ENCODE measurements at places on chromosomes 2 and 18.

DNA sequence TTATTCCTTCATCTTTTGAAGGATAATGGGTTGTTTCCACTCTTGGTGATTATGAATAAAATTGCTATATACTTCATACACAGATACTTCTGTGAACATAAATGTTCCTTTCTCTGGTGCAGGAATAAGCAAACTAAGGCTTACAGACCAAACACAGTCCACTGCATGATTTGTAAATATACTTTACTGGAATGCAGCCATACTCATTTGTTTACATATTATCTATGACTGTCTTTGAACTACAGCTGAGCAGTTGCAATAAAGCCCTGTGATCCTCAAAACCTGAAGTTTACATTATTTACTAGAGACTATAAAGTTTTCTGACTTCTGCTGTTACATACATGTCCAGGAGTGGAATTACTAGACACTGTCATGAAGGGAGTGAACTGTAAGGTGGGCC, 381.0 kb upstream of the CNTNAP5 start:
- no peak for DNase-seq

- DNase-seq = no peak
These were observed 273.4 kb upstream of the SIX2 start for GRCh38 chr2:45282646-45283045.

- DNase-seq = no peak
These were observed 3.7 kb downstream of the ANKRD53 start for GRCh38 chr2:70981866-70982810.

DNA sequence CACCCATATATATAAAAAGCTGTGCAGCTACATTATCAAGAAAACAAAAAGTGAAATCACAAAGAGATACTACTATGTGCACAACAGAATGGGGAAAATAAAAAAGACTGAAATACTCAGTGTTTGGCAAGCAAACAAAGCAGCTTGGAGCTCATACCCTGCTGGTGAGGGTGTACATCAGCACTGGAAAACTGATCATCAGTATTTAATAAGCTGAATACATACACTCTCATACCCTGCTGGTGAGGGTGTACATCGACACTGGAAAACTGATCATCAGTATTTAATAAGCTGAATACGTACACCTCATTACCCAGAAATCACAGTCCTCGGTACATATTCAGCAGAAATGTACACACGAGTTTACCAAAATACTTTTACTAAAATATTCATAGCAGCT, 220.8 kb downstream of the SPP2 start:
- DNase-seq = no peak

GRCh38 chr2:118121986-118122524, 33.8 kb downstream of the INSIG2 start:
- no peak for DNase-seq

DNA sequence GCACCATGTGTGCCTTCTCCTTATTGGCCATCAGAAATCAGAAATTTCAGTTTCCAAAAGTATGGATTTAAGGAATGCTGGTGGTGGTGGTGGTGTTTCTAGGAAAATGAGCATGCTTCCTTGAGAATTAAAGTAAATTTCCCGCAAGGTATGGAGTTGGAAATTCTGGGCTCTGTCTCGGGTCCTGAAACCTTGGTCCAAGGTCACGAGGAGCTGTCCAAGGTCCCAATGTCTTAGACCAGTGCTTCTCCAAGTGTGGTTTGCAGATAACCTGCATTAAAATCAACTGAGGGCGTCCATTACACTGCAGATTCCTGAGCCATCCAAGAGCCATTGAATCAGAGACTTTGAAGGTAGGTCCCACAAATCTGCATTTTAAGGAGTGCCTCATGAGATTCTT, 210.9 kb upstream of the PKDCC start:
- DNase-seq = no peak

GRCh38 chr2:141848191-141848590, 282.6 kb downstream of the LRP1B start:
- no peak for DNase-seq

- no peak for DNase-seq
These were observed 22.9 kb downstream of the EPAS1 start for GRCh38 chr2:46320141-46320567.

- DNase-seq = no peak
These were observed 191.3 kb downstream of the AGAP1 start for GRCh38 chr2:235685024-235685721.

DNA sequence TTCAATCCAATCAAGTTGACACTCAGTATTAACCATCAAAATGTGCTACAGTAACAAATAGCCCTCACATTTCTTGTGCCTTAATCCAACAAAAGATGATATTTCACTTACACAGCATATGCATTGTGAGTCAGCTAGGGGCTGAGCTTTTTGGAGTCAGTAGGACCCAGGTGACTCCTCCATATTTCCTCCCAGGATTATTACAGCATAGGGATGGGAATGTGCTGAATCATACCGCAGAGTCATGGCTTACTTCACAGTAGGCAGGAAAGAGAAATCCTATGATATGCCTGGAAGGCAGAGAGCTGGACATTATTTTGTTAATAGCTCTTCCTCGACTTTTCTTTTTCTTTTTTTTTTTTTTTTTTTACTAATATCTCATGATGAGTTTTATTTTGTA, 153.3 kb downstream of the TMEM182 start:
- no peak for DNase-seq

DNA sequence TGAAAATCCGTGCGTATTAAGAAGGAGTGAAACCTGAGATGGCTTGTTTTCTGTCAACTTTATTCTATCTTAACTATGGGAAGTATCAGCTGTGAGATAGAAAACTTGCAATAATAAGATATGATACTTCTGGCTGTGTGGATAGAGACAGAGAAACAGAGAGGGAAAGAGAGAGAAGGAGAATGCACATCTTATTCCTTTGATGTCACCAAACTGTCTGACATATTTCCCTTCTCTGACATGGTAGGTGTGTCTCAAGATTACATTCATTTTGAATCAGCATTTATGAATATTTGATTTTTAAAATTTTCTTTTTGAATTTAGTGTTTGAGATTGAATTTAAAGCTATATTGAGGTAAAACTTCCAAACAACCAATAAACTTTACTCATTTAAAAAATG, 69.4 kb downstream of the CDC42EP3 start:
- no peak for DNase-seq

DNA sequence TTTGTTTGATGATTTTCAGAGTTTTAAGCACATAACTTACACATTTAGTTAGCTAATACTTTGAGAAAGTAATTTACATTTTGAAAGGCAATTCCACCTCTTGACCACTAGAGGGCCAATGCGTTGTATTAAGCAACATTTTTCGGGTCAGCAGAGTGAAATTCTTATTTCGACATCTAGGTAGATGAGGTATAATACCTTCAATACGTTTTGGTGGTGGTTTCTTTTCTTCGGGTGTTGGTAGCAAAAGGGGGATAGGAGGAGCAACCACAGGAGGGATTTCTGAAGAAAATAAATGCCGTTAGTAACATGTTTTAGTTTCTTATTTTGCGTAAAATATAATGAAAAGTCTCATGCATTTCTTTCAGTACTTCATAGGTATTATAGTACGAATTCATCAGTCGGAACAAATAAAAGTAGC, 106.3 kb downstream of the TTN start:
- DNase-seq = no peak

- no peak for DNase-seq
These were observed 12.3 kb downstream of the AQP12B start for GRCh38 chr2:240670402-240670801.

- no peak for DNase-seq
These were observed 8.4 kb upstream of the PER2 start for GRCh38 chr2:238296638-238297457.

DNA sequence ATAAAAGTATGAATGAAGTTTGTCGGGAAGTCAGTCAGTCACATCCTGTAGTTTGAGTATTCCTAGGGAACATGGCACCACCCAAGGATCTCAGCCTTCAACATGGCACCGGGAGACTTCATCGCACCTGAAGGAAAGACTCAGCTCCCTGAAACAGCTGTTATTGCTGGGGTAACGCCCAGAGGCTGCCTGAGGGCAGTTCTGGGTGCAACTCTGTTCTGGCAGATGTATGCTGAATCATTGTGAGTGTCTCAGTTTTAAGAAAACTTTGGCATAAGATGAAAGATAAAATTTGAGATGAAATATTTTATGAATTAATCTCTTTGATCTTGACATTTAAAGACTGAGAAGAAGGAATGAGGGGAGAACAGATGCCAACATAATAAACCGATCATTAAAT, 49.9 kb upstream of the SERPINB2 start:
- DNase-seq = no peak

DNA sequence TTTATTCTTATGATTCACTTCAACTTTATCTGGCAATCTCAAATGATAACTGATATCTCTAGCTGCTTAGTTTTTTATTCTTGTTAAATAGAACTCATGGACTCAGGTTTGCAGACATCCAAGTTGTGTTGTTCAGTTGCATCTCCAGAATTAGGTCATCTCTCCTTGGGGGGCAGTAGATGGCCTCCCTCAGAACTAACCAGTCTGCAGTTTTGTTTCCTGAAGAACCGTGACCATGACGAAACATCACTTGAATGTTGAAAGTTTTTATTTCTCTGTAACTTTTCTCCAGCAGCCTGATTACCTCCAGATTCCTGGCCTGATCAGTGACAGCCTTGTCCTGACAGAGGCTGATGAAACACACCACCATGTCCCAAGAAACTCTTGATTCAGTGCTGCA, 321.5 kb downstream of the GALNT13 start:
- DNase-seq = no peak

- DNase-seq = no peak
These were observed 53.6 kb downstream of the HK2 start for GRCh38 chr2:74887445-74887951.

DNA sequence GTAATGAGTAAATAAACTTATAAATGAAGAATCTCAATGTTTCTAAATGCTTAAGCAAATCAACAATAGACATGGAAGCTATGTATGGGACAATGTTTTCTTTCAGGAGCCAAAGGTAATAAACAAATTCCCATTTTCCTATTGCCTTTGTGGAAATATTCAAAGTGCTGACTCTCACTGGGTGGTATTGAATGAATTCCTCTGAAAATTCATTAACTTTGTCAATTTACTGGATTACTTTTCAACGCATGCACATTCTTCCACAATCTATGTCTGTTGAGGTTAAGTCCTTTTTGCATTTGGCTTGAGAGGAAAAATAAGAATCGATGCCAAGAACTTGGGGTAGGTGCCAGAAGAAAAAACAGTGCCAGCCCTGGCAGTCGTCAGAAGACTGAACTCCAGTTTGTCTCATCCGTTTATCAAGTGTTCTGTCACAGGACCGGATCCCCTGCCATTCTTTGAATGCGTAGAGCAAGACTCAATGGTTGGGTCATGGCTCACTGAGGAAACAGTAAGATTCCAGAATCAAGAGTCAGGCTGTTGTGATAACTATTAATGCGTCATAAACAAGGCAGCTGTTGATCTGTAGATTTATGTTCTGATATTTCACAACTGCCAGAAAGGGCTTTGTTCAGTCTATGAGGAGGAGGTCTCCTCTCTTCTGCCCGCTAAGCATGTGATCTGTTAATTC, 133.3 kb downstream of the GFPT1 start:
- DNase-seq = no peak

DNA sequence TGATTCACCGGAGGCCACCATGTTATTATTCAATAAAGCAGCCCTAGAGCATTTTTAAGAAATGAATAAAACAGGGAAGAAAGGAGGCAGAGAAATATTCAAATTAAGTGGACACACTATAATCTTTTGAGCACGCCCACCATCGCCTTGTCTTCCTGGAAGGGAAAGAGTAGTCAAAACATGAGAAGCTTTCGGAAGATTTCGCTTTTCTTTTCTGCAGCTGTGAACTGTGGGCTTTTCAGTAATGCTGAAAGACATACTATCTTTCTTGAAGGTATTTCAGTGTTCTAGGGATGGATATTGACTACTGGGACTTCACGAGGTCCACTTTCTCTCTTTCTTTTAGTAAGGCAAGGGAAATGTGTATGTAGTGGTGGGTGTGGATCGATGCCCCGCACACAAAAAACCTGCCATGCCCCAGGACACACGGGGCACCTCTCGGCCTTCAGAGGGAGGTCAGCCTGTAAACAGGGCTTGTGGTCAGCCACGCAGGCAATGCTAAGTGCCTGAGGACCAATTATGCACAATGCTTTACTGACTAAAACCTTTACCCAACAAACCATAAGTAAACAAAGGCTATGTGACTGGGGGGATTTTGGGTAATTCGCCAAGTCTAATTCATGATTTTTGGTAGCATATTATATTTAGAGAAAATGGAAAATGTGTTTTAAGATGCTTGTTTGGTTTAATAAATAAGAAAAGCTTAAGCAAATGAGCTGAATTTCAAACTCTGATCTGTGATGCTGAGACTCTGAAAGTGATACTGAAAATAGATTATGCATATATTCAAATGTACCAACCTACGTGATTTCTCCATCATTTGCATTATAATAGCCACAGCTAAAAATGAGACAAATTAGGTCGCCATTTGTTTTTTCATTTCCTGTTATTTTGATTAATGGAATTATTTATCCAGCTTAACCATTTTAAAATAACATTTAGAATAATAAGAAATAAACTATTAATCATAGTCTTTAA, 130.5 kb downstream of the ZNF516 start:
- DNase-seq = no peak

DNA sequence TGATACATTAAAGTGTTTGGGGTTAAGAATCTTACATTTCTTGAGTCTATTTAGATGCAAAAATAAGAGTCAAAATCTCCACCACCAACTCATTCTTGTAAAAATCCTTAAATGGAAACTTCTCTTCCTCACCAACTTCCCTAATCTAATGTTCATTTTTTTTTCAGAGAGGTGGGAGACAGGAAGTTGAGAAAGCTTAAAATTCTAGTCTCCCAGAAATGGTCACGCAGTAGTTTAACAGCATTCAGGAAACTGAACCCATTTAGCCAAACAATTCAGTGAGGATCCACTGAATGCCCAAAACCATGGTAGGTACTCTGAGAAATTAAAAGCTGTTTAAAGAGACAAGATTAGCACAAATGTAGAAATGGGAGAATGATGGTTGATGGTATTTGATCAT, 69.0 kb downstream of the TXNL1 start:
- no peak for DNase-seq

GRCh38 chr2:88209521-88210131, 39.5 kb downstream of the THNSL2 start:
- no peak for DNase-seq

DNA sequence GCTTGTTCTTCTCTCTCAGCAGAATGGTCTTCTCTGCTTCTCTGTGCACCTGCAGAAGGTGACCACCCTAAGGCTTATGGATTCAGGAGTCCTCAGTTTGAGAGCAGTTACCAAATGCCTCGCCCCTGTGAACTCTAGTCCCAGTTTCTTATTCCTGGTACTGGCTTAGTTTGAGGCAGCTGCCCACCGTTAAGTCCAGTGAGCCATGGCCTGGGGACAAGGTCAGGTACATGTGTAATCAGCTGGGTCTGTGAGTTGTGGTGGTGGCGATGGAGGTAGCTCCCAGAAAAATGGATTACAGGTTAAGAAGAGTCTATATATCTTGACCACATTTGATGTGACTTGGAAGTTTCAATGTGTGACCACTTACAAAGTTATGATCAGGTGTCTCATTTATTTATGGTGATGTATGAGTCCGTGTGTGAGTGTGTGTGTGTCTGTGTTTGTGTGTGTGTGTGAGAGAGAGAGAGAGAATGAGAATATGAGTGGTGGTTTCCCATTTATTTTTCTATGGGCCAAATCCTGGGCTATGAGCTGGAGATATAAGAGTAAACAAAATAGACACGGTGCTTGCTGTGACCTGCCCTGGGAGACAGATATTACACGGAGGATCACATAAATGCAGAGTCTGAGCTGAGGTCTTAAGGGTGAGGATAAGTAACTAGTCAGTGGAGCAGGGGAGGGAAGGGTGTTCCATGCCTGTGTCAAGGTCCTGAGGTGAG, 13.0 kb upstream of the IL1RN start:
- no peak for DNase-seq

GRCh38 chr2:24349097-24349496, 11.2 kb downstream of the ITSN2 start:
- DNase-seq = no peak

All from NCI-H1105 (cell line).